Aorta (tissue), 5 donors: ENCODE measurements at places on chromosomes 7 and 10. TPM values are rescaled to one million over a fixed set of nuclear protein-coding genes. Genes with fewer than 3 reads are reported as not detected.

UNC5B gene
- 9.1 TPM for polyA plus RNA-seq

GJD4 gene
- not detected for polyA plus RNA-seq

STEAP4 gene
- polyA plus RNA-seq, result 12.3 TPM

TDRD1 gene
- 0.36 TPM for polyA plus RNA-seq

DOCK1 gene
- 10.9 TPM for polyA plus RNA-seq

TMEM196 gene
- 0.10 TPM for polyA plus RNA-seq

SHH gene
- polyA plus RNA-seq, result 0.25 TPM

GIMAP5 gene
- 14.5 TPM for polyA plus RNA-seq

ERVW-1 gene
- polyA plus RNA-seq, result not detected

NEURL1 gene
- polyA plus RNA-seq, result 2.8 TPM

CFAP69 gene
- 18.7 TPM for polyA plus RNA-seq

FIGNL1 gene
- polyA plus RNA-seq, result 1.3 TPM

MBL2 gene
- not detected for polyA plus RNA-seq

ATOH7 gene
- not detected for polyA plus RNA-seq

MRC1 gene
- polyA plus RNA-seq, result 4.0 TPM

HTRA1 gene
- 465 TPM for polyA plus RNA-seq
